ENCODE measurements at places on chromosomes 6 and 20.

GRCh38 chr6:34773916-34774315 lies 16.6 kb downstream of the SNRPC start:
- DNase-seq = no peak

GRCh38 chr6:87683890-87684289 lies 18.1 kb downstream of the AKIRIN2 start:
- DNase-seq = no peak

DNA sequence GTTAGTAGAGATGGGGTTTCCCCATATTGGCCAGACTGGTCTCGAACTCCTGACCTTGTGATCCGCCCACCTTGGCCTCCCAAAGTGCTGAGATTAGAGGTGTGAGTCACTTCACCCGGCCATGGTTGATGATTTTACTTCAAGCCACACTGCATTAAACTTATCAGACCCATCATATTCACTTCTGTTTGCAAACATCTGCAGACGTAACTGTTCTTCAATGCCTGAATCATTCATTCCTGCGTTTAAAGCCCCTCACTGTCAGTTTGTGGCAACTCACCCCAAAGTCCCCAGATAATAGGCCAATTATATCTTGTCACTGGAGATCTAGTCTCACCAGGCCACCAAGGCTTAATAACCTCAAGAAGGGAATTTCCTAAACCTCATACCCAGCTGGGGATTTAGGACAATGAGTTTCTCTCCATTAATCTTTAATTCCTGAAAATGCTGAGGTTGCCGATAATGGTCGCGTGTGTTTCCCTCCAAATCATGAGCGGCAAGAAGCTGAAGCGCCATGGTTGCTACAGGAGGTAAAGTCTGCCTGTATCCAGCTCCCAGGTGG lies 229.6 kb downstream of the LY86 start:
- DNase-seq = no peak

DNA sequence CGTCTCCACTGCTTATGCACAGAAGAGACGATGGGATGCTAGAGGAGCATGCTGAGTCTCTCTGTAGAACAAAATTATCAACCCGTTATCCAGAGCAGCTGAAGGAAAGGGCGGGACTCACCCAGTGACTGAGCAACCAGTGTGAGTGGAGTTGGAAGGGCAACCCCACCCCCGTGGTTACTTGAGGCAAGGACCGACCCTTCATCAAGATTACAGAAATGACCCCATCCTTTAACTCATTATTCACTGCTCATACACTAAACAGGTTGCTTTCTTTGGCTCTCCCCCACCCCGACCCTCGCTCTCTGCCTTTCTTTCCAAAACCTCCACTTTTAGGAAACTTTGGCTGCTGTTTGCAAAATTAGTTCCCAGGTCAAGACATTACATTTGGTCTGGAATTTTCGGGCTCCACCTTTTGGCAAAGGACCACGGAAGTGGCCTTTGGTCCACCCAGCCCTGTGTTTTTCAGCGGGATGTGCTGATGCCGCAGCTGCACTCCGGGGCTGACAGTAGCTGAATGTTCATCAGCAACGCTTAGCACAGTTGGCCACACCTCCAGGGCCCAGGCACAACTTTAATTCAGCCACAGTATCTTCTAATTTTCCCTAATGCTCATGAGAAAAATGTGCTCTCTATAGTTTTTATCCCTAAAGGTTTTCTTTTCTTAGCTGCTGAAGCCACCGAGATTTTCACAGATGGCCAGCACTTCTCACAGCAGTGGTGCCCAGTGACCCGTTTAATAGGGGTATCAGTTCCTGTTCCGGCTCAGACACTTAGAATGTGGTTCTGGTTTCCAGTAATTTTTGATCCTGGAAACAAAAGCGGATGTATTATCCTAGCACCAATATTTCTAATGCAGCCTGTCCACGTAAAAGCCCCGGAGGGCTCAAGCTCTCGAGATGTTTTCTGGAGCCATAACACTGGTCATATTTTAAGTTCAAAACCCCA lies 103.6 kb upstream of the NXT1 start:
- no peak for DNase-seq

DNA sequence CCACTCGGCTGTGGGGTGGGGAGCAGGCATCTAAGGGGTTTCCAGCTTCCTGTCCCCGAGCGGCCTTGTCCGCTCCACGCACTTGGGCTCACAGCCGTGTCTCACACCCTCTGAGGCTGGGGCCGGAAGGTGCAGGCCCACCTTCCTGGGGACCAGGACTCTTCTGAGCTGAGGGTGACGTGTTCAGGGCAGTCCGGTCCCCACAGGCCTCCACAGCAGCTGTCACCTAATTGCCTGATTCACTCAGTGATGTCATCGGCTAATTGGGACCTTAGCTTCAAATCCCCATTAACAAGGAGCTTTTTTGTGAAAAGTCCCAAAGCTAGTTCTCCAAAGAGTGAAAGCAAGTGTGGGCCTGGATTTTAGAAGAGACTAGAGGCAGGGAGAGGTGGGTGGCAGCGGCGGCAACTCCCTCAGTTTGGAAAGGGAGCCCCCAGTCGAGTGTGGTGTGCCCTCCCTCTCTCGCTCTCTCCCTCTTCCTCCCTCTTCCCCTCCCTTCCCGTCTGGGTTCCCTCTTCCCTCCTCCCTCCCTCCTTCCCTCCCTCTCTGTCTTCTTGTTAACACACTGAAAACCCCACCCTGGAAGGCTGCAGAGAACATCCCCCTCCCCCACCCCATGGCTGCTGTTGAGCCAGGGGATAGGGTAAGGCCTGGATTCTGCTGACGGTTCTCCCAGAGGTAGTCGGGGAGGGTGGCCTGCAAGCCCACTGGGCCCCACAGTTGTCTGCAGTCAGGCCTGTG lies 39.0 kb downstream of the MYT1 start:
- DNase-seq = no peak

GRCh38 chr20:40978761-40979160 lies 49.9 kb upstream of the TOP1 start:
- no peak for DNase-seq

DNA sequence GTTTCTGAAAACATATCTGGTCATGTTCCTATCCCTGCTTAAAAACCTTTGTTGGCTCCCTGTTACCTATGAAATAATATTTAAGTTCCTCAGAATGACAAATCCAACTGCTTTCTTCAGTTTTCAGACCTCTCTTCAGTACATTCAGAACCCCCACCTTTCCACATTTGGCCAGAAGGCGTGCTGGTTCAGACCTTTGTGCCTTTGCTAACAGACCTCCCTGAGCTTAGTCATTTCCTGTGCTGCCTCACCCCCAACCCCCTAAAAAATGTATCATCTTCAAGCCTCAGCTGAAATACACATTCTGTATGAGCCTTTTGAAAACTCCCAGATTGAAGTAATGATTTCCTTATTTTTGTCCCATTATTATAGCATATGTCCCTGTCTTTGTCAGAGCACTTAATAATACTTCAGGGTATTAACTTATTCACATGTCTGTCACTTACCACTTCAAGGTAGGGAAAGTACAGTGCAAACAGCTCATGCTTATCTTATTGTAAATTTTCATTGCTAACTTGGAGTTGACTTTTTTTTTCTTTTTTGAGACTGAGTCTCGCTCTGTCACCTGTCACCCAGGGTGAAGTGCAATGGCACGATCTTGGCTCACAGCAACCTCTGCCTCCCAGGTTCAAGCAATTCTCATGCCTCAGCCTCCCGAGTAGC lies 19.7 kb downstream of the FAM217A start:
- peak; percentile 36 for DNase-seq

DNA sequence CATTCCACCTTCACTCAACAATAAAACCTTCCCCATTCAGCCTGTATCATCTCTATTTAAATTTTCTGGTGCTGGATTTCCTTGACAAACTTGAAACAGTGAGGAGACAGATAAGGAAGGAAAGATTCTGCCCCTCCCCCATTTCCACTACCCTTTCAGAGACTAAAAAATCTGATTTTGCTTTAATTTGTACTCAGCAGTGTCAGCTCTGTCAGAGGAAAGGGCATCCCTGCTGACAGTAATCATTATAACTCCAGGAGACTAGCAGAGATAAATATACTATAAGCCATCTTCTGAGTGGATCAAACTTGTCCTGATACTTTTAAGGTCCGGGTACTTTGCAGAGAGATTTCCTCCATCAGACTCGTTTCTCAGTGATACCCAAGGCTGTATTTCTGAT lies 155.6 kb downstream of the SAMD5 start:
- DNase-seq = no peak

DNA sequence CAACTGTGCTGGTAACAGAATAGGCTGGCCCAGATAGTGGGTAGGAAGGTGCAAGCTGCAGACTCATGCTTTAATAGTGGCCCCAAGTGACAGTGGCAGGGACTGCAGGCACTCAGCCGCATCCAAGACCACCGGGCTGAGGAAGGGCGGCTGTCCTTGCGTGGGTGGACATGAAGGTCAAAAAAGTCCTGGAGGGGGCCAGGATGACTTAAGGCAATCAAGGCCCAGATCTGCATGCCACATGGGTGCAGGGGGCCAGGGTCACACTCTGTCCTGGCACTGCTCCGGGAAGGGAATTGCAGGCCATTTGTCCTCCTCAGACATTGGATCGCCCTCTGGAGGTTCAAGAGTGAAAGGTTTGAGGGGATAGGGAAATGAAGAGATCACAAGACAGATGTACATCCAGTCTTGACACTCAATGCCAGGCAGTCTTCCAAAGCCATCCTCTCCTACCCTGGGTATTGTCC lies 10.4 kb upstream of the VNN2 start:
- DNase-seq = no peak

- no peak for DNase-seq
Observed at GRCh38 chr20:36319356-36320260, 13.5 kb downstream of the DLGAP4 start.

- DNase-seq = no peak
Observed at GRCh38 chr6:162442687-162443086, 284.9 kb downstream of the PRKN start.

DNA sequence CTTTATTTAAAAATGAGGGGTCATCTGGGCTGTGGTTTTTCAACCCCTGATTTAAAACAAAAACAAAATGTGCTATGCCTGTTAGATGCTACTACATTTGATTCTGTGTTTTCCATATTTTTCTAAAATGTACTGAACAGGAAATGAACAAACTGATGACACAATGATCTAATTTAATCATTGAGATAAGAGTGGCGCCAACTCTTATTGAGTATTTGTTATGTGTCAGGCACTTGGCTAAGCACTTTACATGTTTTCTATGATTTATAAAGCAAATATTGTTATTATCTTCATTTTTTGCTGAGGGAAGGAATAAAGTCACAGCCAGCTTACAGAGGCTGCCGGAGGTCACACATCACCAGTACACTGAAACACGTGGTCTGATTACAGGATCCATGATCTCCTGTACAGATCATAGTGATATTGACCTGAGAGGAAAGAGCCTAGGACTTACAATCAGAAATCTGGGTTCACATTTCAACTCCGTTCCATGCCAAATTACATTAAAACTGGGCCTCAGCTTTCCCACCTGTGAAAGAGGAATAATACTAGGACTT lies 166.7 kb downstream of the ESR1 start:
- DNase-seq = no peak

DNA sequence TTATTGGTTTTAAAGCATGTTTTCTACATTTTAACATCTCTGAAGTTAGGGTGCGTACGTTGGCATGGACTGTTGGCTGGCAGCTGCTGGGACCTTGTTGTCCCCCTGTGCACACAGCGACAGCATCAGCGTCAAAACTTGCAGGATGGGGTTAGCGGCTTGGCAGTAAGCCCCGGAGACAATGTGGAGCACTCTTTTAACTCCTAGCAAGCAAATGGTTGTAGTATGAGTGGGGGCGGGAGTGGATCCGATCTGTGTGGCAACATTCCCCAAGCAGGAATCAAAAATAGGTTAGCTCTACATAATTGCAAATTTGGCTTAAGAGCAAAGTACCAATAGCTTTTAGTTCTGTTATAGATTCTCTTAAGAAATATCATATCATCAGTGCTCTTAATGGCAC lies 70.1 kb downstream of the NRN1 start:
- no peak for DNase-seq

DNA sequence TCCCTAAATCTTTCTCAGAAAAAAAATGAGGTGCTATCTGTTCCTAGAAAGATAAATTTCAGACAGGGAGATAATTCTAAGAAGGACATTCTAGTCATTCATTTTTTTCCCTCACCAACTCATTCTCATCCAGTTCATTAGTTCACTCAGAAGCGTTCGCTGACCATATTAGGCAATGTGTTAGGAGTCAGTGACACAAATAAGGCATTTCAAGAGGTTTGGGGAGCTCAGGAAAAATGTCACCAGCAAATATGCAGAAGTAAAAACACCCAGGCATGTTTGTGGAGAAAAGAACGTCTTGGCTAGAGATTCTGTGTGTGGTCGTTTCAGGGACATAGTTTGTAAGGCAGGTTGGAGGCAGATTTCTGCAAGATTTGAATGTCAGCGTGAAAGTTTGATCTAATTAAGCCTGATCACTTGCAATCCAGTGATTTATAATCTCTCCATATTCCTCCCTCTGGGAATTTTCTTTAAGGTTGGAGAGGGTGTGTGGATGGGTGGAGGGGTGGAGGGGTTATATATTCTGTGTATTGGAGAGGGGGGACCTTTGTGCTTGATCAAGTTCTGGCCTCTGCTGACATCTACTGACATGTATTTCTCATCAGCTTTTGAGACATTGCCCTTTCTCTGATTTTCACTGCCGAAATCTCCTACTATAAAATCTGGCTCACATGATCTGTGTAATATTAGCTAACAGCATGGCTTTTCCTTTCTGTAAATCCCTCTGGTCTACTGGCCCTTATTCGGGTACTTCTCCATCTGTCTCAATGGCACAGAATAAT lies 3.6 kb downstream of the MYCT1 start:
- no peak for DNase-seq

DNA sequence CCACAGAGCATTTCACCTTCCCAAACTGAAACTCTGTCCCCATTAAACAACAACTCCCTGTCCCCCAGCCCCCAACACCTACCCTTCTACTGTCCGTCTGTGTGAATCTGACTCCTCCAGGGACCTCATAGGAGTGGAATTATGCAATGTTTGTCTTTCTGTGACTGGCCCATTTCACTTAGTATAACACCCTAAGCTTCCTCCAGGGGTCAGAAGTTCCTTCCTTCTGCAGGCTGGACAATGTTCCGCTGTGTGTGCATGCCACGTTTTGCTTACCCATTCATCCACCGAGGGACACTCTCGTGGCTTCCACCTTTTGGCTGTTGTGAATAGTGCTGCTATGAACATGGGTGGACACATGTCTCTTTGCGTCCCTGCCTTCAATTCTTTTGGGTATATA lies 37.6 kb upstream of the MPC1 start:
- DNase-seq = no peak

DNA sequence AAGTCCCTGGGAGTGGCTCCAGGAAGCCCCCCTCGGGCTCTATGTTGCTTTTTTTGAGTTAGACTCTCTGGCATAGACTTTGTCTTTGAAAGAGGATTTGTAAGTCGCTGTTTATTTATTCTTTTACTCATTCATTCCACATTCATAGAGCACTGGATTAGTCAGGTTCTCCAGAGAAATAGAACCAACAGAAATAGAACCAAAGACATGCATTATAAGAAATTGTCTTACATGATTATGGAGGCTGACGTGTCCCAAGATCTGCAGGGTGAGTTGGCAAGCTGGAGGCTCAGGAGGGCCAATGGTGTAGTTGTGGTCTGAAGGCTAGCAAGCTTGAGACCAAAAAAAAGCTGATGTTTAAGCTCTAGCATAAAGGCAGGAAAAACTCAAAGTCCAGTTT lies 98.3 kb upstream of the CHD6 start:
- no peak for DNase-seq

- DNase-seq = no peak
Observed at GRCh38 chr6:151442371-151442770, 9.6 kb downstream of the RMND1 start.

- no peak for DNase-seq
Observed at GRCh38 chr6:157424491-157425020, 43.6 kb downstream of the ZDHHC14 start.

GRCh38 chr6:121274666-121275295 lies 59.5 kb downstream of the TBC1D32 start:
- DNase-seq = no peak

- DNase-seq = no peak
Observed at GRCh38 chr20:35040646-35041045, 52.0 kb downstream of the TRPC4AP start.
